Head of caudate nucleus (tissue), 42 donors: ENCODE measurements at places on chromosomes 2 and 18.
A peak's percentile ranks its signal among the peaks of the same experiment; 100 is the strongest.

DNA sequence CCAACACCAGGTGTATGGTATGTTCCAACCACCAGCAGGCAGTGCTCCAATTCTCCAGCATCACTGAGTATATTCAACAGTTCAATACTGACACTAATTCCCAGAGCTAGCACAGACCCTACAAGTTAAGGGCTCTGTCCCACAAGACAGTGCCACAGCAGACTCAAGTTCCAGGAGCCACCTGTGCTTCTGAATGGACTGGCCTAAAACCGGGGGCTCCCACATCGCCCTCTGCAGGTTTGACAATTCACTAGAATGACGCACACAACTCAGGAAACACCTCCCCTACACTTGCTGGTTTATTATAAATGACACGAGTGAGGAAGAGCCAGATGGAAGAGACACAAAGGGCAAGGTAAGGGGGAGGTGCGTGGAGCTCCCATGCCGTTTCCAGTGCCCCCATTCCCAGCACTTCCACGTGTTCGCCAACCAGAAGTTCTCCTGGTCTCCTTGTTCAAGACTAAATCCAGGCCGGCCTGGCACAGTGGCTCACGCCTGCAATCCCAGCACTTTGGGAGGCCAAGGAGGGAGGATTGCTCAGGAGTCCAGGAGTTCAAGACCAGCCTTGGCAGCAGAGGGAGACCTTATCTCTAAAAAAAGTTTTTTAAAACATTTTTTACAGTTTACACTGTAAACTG lies 12.2 kb upstream of the ATP6V1B1 start:
- no peak for DNase-seq

- DNase-seq: peak; percentile 30
Observed at GRCh38 chr2:207836521-207837133, 66.9 kb upstream of the FZD5 start.

GRCh38 chr2:203937788-203938187 lies 1.2 kb downstream of the ICOS start:
- DNase-seq: no peak

- DNase-seq: no peak
Observed at GRCh38 chr18:48134609-48135008, 204.2 kb upstream of the SMAD2 start.

GRCh38 chr2:118988706-118989105 lies 46.7 kb downstream of the MARCO start:
- no peak for DNase-seq
